ENCODE measurements at places on chromosomes 3 and 15. TPM values are rescaled to one million over a fixed set of nuclear protein-coding genes. Genes with fewer than 3 reads are reported as not detected.

The ZNF385D gene
- total RNA-seq: not detected

The TP63 gene
- total RNA-seq: 1.7 TPM

The SNURF gene
- total RNA-seq: 12.5 TPM

The CASR gene
- total RNA-seq: not detected

The LZTFL1 gene
- total RNA-seq: 8.3 TPM

The TM4SF18 gene
- total RNA-seq: 0.39 TPM

The ALS2CL gene
- total RNA-seq: 0.39 TPM

Measured in H4 (cell line).